ENCODE measurements at places on chromosomes 12 and 14.

DNA sequence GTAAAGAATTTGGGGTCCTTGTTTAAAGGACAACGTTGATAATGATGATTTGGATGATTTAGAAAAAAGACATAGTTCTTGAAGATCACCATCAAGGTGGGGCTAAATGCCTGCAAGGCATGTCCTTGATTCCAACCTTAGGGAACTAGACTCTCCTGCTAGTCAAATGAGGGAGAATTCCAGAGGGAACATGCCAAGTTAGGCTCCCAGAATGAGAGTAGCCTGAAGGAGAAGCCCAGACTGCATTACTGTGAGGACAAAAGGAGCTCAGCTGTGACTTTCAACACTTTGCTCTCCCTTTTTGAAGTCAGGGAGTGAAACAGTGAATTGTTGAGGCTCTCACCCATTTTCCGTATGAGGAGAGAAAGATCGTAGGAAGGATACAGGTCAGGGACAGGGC, 95.2 kb upstream of the TBX3 start:
- no peak for DNase-seq

DNA sequence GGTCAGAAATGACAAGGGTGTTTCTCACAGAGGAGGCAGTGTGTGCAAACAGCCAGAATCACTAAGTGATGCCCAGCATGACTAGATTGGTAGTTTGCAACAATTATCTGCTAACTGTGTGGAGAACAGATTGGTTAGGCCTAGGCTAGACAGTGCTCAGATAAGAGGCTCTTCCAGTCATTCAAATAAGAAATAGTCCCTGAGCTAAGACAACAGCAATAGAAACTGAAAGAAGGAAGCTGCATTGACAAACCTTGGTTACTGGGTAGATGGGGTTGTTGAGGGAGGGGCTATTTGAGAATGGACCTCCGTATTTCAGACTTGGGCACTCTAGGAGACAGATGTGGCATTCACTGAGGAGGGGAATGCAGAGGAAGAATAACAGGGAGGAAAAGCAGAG, 255.0 kb upstream of the NPAS3 start:
- no peak for DNase-seq

GRCh38 chr14:23351681-23352505, 794 bp downstream of the SLC22A17 start:
- no peak for DNase-seq

DNA sequence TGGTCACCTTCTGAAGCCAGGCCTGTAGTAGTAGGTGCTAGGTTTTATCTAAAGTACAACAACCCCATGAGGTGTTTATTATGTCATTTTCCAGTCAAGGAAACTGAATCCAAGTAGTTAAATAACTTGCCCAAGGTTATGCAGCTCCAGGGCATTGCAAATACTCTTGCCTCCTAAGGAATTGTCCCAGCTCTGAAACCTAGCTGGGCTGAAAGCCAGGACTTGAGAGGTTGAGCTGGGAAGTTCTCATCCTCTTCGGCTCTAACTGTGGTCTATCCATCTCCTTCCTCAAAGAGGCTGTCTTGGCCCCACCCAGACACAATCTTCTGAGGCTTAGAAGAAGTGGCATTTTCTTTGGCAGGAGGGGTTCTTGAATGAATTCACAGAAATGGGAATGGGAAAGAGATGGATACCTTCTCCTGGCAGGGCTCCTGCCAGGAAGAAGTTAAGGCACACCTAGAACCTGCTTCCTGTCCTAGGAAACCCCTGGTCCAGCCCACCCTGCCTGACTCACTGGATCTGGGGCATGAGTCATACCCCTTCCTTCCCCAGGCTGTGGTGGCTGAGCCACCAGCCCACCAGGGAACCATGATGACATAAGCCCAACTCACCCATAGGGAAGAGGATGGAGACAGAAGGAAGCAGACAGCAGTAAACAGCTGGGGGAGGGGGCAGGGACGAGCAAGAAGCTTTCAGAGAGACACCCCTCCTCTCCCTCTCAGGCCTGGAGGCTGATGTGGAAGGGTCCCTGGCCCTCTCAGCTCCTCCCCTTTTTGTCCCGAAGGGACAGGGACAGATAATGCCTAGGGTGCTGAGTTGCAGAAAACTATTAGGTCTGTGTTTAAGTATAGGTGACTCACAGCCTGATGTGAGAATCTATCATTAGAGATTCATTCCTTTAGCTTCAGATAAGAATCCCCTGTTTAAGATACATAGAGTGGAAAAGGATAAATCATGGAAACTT, 2.1 kb upstream of the PLEK2 start:
- no peak for DNase-seq

DNA sequence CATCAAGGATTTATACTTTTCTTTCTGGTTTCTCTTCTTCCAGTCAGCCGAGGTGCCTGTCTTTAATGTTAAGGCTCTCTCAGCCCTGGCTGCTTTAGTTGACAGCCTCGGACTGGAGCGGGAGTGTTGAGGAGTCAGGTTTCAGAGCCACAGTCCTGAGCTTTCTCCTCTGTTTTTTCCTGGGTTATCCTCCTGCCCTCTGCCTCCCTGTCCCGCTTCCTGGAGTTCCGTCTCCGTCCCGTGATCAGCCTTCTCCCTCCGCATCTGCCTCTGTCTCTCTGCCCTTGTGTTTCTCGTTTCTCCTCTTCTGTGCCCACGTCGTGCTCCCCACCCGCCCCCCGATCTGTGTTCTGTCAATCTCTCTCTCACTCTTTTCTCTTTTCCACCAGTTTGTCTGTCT, 33.0 kb downstream of the IQSEC3 start:
- DNase-seq = no peak

DNA sequence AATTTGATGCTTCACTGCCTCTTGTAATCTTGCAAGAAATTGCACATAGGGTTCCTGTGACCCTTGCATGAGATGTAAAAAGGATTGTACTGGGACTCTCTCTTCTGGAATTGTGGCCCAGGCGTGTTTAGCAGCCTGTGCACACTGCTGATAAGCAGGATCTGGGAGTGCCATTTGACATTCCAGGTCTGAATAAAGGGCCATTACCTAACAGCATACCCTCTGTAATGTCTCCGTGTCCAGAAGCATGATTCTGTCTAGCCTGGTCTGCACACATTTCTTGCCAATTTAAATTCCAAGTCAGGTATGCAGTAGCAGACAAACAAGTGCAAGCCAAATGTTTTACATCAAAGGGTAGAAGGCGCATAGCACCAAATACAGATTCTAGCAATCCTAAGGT, 18.1 kb upstream of the MAPKAPK5 start:
- DNase-seq = no peak

GRCh38 chr12:13962699-13963098, 18.7 kb downstream of the GRIN2B start:
- DNase-seq = no peak
